ENCODE measurements at places on chromosomes 3 and 15. TPM values are rescaled to one million over a fixed set of nuclear protein-coding genes. Genes with fewer than 3 reads are reported as not detected.

The LDHAL6B gene
- not detected for total RNA-seq

The SCG3 gene
- total RNA-seq, result 0.14 TPM

The GDPGP1 gene
- 5.9 TPM for total RNA-seq

DNA sequence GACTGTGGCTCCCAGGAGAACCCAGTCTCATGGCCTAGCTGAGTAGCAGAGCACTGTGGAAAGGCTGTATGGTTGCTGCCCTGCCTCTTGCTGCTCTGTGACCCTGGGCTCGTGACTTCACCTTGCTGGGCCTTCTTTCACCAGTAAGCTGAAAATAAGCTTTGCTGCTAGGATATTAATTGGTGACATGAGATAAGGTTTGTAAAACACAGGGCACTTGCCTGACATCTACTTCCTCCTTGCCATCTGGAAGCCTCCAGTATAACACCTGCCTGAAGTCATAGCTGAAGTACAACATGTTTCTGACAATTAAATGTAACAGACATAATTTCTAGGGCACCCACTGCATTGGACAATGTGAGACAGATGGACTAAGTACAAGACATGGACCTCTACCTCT is 53.6 kb downstream of the CLEC3B start:
- DNase-seq, result no peak

The RARRES1 gene
- total RNA-seq, result 446 TPM
